ENCODE measurements at places on chromosomes 5 and 9.
A peak's percentile ranks its signal among the peaks of the same experiment; 100 is the strongest.

GRCh38 chr5:175393897-175394296, 50.1 kb downstream of the DRD1 start:
- no peak for DNase-seq

- no peak for DNase-seq
These were observed 70.3 kb downstream of the MAP1B start for GRCh38 chr5:72177538-72177937.

GRCh38 chr9:135614821-135615665, 24.3 kb downstream of the GLT6D1 start:
- DNase-seq, result no peak

DNA sequence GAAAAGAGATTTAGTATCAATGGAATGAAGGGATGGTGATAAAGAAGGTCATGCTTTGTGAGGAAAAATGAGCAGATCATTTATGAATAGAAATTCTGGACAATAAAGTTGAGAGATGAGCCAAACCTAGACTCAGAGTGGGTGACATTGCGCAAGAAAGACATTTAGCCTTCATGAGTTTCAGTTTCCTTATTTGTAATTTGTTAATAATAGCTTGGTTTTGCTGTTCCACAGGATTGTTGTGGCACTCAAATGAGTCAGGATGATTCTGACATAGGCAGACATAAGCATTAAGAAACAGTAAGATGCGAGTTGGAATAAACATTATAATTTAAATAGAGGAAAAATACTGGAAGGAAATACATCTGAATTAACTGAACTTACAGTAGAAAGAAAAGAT, 34.8 kb downstream of the ITGA2 start:
- no peak for DNase-seq

DNA sequence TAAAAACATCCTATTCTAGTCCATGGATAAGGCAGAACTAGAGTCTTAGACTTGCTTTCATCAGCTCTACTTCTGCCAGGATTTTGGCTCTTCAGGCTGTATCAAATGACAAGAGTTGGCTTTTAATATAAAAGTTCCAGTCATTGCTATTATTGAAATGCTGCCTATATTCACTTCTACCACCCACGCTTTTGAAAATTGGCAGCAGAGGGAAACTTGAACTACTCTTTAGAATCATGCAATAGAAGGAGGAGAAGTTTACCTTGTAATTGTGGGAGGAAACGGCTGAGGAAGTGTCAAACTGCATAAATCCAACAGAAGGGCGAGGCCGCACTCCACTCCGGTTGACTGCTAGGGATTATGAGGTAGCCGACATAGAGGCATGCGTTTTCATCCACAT, 122.6 kb upstream of the BASP1 start:
- no peak for DNase-seq

DNA sequence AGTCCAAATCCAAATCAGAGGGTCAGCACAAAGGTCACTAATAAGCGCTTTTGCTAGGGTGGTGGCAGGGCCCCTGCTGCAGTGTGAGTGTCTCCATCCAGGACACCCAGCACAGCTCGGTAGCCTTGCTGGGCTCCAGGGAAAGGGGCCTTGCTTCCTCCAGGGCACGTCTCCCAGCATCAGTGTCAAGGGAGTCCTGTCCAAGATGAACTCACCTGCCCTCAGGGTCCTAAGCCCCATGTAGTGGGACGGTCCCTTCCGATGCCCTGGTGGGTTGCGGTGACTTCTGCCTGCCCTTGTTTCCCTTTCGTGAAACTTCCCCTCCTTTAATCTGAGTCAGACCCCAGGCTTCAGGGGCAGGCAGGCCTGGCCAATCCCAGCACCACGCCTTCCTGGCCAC, 101.7 kb downstream of the ZNF354C start:
- DNase-seq, result no peak

- peak; percentile 39 for DNase-seq
These were observed 402 bp downstream of the BRD8 start for GRCh38 chr5:138177941-138178515.

DNA sequence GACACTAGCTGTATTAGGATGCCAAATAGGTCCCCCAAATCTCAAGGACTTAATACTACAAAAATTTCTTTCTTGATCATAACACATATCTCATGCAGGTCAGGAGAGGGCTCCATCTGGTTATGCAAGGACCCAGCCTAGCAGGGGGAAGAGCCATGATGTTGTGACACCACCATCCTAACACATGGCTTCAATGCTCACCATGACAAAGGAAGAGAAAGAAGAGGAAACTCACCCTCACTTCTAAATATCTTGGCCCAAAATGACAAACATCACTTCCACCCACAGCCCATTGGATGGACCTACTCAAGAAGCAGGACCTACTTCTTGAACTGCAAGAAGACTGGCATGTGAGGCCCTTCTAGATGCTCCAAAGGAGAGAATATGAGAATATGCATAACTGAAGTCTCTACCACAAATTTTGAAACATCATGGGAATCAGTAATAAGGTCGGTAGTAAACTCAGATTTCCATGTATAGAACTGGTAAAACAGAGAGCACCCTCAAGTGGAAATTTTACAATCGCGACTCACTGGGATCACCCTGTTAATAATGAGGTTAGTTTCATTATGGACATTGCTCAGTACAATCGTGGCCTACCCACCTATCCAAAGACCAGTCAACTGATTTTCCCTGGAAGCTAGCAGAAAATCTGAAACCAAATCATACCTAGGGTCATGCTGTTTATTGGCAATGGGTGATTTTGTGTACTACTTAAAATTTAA, 308.2 kb downstream of the ACTL7B start:
- DNase-seq, result no peak

GRCh38 chr5:83360573-83360972, 111.0 kb upstream of the VCAN start:
- DNase-seq, result no peak

GRCh38 chr9:135479469-135480052, at the start of gene PPP1R26:
Gene PPP1R26, plus strand, starts transcription at chr9:135479782. Its CDS starts 4,729 bp downstream, at chr9:135484511.
- peak; percentile 42 for DNase-seq

GRCh38 chr9:26426551-26427131, 466.0 kb downstream of the CAAP1 start:
- no peak for DNase-seq

DNA sequence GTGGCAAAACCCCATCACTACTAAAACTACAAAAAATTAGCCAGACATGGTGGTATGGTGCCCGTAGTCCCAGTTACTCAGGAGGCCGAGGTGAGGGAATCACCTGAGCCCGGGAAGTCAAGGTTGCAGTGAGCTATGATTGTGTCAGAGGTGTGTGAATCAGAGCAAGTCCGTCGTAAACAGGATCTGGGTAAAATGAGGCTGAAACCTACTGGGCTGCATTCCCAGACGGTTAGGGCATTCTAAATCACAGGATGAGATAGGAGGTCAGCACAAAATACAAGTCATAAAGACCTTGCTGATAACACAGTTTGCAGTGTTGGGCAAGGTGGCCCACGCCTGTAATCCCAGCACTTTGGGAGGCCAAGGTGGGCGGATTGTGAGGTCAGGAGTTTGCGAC, 1.9 kb upstream of the CLTB start:
- peak; percentile 61 for DNase-seq

DNA sequence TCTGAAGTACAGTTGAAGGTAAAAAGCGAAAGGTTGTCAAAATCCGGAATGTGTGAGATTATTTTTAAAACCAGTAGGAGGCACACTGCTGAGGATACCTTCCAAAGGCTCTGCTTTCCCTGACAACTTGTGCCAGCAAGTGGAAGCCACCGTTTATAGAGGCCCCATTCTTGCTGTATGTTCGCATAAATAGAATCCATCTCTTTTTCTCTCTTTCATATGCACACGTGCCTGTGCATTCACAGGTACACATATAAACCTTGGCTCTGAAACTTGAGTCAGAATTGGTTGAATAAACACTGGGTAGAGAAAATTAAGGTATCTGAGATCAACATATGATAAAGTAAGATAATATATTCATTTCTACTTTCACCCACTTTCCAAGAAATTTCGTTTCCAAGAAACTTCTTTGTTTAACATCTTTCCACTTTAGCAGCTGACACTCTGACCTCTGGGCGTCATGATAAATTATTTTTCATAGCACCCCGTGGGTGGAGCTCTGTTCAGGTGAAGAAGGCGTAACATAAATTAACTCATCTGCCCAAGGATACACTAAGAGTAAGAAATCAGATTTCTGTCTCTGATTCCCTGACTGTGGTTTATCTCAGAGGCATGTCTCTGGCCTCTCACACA, 63.7 kb upstream of the RICTOR start:
- DNase-seq, result no peak

GRCh38 chr5:72394688-72395087, 74.5 kb downstream of the PTCD2 start:
- DNase-seq, result peak; percentile 11

- no peak for DNase-seq
These were observed 399.3 kb upstream of the TRPC7 start for GRCh38 chr5:136764601-136765000.

- DNase-seq, result peak; percentile 56
These were observed 27.4 kb downstream of the QRFP start for GRCh38 chr9:130869250-130869649.

- DNase-seq, result no peak
These were observed 2.8 kb downstream of the MGAT4B start for GRCh38 chr5:179803651-179804554.

DNA sequence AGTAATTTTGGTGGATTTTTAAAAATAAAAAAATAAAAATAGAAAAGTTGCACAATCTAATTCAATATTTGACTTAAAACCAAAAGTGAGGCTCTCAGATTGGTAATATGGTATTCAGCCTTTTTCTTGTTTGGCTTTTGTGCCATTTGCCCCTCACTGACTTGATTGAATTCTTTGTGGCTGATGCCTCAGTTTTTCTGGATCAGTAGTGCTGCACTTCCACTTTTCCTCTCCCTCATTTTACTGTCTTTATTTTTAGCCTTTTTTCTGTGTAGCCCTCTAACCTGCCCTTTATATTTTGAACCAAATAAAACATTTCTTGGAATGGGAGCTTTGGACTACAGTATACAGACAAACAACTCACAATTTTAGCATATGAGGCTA, 3.8 kb upstream of the MSMP start:
- no peak for DNase-seq

GRCh38 chr5:94153736-94154450, 412.5 kb upstream of the POU5F2 start:
- DNase-seq, result no peak

DNA sequence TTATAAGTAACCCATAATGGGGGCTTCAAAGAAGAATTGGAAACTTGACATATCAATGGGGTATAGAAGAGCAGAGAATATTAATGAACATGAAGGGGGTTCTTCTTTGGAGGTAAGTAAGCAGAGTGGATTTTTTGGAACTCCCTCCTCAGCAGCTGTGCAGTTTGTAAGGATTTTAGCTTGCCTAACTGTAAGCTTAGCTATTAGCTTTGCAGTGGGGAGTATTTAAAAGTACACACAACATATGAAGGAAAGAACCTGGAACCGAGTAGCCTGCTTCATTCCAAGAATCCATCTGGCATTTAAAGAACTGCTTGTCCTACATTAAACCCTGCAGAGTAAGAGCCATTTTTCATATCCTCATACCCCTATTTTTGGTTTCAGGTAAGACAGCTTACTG, 2.2 kb upstream of the PBX3 start:
- no peak for DNase-seq
